Heart right ventricle (tissue), 16 donors: ENCODE measurements at places on chromosomes 7 and 10. TPM values are rescaled to one million over a fixed set of nuclear protein-coding genes. Genes with fewer than 3 reads are reported as not detected.

- DNase-seq, result no peak
Measured at GRCh38 chr10:83943920-83944319, 195.4 kb upstream of the GHITM start.

GRCh38 chr10:132359305-132360040 is 27.5 kb downstream of the LRRC27 start:
- peak; percentile 58 for DNase-seq

- DNase-seq, result no peak
Measured at GRCh38 chr10:9294865-9295264, 1240.4 kb downstream of the GATA3 start.

DNA sequence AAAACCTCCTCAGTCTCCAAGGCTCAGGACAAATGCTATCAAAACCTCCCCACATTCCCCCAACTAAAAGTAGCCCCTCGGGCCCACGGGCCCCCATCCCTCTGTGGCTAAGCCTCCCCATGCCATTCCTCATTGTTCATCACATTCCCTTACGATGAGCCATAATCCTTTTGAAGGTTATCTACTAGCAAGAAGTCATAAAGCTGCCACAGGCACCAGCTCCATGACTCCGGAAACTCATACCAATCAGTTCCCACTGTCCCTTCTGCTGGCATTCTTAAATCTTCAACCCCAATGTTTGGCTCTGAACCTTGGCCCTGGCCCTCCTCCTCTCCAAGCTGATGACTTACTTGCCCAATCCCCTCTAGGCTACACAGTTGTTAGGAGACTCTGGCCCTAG is 19.4 kb upstream of the TM9SF3 start:
- DNase-seq, result no peak

- DNase-seq, result no peak
Measured at GRCh38 chr10:23293145-23293724, 51.4 kb downstream of the C10orf67 start.

DNA sequence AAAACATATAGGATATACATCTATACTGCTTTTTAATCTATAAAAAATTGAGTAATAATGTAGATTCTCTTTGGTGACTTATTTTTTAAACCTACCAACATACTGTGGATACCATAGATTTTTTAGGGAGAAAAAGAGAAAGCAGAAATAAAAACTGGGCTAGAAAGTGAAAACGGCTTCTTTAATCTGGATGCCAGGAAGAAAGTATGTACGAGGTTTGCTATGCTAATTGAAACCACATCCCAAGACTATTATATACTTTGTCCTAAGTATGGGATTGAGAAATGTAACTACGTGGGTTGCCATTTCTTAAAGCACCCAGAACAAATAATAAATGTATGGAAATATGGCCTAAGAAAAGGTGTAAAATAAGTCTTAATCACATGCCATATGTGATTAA is 129.0 kb upstream of the NFE2L3 start:
- no peak for DNase-seq

- DNase-seq, result no peak
Measured at GRCh38 chr7:27108390-27109127, 6.1 kb upstream of the HOXA2 start.

DNA sequence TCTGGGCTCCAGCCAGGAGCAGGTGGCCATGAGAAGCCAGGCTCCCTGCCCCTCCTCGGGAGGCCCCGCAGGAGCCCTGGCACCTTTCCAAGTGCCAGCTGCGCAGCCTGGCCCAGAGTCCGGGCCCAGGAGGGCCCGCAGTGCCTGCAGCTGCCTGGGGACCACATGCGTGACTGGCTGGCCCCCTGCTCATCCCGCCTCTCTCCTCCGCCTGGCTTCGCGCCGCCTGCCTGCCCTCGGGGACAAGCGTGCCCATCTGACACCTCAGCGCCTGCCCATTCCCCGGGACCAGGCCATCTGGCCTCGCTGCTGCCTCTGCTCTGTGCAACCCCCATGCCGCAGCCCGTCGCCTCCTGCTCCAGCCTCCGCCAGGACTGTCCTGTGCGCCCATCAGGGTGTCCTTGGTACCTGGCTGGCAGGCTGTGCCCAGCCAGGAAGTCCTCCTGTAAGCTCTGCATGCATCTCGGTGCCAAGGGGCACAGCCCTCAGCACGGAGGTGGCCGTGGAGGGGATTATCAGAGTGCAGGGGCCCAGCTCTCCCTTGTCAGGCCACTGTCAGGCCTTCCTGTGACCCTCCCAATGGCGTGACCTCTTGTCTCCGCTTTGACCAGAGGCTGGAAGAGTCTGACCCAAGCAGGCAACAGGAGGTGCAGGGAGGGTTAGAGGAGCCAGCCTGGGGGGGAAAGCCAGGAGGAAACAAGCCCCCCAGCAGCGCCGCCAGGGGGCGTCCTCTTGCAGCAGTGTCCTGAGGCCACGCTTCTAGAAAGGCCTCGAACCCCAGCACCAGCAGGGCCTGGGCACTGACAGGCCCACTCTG is 50.5 kb downstream of the TMEM209 start:
- DNase-seq, result no peak

- no peak for DNase-seq
Measured at GRCh38 chr7:70883750-70884439, 248.0 kb upstream of the GALNT17 start.

- DNase-seq, result peak; percentile 7
Measured at GRCh38 chr10:36116731-36117130, 474.6 kb upstream of the FZD8 start.

- no peak for DNase-seq
Measured at GRCh38 chr7:116310141-116310540, 99.8 kb downstream of the TES start.

GRCh38 chr10:79331709-79332108 is 15.6 kb upstream of the PPIF start:
- peak; percentile 61 for DNase-seq

DNA sequence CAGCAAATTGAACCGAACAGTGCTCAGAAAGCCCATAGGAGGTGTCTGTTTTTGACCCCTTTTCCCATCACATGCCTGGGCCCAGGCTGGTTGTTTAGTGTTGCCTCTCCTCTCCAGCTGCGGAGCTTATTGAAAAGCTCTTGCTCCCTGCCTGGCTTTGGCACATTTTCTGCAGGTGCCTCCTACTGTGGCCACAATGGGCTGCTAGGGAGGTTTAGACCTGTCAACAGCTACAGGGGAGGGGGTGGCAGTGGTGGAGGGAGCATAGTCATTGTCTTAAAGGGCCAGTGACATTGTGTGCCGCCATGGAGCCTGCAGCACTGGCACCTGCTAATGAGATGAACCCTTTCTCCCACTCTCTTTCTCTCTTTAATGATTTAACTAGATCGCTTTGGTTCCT is 13.2 kb upstream of the ENO4 start:
- no peak for DNase-seq

The TAS2R39 gene
- not detected for polyA plus RNA-seq

The BPGM gene
- polyA plus RNA-seq, result 15.7 TPM

The ADRB1 gene
- polyA plus RNA-seq, result 28.5 TPM

The PNLIPRP2 gene
- polyA plus RNA-seq, result not detected

The RELN gene
- polyA plus RNA-seq, result 1.0 TPM

The NKX1-2 gene
- not detected for polyA plus RNA-seq
